Activated CD4-positive, alpha-beta T cell treated with anti-CD3 and anti-CD28 coated beads, Interleukin-2, amount 10 ng/mL, durations not matched to agents 7 days and 5 days (primary cell): ENCODE measurements at places on chromosomes 12 and 14. TPM values are rescaled to one million over a fixed set of nuclear protein-coding genes. Genes with fewer than 3 reads are reported as not detected.
A peak's percentile ranks its signal among the peaks of the same experiment; 100 is the strongest.

Gene SMCO2
- total RNA-seq, result 0.46 TPM

DNA sequence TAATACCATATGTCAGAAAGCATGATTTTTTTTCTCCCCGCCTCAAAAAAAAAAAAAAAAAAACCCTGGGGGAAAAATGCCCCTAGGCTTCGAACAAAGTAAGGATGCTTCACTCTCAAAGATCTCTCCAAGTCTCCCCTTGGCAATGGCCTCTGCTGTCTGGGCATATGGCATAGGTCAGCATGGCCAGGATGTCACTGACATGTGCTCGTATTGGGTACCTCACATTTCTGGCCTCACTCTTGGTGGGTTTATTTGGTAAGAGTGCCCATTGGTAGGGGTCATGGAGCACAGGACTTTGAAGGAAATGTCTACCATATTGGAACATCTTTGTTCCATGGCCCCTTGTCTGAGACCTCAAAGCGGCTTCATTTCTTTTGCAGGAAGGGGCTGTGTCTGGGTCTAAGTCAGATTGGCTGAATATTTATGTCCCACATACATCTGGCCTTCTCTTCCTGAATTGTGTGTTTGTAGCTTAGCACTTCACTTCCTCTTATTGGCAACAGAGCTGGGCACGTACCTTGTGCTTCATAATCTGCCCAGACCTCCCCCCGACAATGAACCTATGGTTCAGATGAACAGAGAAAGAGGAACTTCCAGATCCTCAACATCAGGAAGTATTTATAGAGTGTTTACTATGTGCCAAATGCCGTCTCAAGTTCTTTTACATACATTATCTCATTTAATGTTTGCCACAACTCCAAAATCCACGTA is 36.3 kb upstream of the OAS1 start:
- no peak for DNase-seq

DNA sequence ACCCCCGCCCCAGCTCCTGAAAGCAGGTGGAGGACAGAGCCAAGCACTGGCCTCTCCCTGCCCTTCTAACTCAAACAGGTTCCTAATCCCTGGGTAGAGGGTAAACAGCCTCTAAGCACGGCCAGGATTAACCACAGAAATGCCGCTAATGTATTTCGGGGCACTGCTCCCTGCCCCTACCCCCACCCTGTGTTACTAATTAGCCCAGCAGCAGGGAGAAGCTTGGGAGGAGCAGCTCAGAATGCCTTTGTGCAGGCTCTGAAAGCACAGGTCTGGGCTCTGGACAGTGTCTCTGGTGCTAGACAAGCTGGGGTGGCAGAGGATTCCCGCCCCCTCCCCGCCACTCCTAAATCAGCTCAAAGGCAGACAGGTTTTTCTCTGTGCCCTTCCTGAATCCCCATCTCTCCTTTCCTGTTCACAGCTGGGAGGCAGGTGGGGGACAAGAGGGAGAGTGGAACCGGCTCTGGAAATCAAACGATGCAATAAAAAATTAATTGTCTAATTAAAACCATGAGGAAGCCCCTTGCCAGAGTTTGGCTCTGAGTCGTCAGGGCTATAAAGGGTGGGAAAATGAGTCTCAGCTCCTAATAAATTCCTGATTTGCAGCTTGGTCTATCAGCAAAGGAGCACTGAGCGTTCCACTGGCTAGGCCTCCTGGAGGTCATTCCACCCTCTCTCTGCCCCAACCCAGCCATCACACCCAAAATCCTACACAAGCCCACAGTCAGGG is 53.0 kb downstream of the SMUG1 start:
- no peak for DNase-seq

- DNase-seq, result no peak
Measured at GRCh38 chr12:124021007-124021406, 48.0 kb downstream of the ZNF664 start.

GRCh38 chr14:36227802-36228201 is 51.3 kb upstream of the PTCSC3 start:
- DNase-seq, result no peak

GRCh38 chr14:83300476-83301064 is 1766.9 kb upstream of the SEL1L start:
- no peak for DNase-seq

Gene GLI1
- 0.94 TPM for total RNA-seq

DNA sequence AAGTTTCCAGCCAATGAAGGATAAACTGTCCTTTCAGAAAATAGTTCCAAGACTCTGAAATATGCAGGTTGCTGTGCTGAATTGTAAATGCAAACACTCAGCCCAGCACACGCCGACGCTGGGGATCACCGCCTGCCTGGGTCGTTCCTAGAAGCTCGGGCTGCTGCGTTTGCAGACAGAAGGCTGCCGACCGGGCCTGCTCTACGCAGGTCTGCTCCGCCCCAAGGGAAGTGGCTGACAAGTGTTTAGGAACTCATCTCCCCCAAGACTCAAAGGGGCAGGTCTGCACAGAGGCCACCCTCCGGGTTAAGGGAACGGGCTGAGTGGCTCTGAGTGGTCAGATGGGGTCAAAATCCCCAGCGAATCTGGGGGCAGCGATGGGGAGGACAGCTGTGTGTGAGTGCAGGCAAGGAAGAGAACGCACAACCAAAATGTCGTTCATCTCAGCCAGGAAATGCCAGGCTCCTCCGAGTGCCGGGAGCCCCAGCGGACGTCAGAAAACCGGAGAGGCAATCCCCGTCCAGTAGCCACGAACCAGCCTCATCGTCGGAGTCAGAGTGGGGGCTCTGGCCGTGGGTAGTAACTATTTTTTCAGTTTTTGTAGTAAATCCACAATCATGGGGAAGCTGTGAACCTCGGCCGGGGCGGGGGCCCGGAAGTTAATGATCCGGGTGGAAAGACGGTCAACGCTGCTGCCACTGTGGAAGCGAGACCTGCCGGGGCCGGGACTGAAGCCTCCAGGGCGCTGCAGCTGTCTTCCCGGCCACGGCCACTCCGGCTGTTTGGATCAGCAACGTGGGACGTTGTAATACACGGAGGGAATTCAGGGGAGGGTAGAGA is 6.0 kb downstream of the GALNT9 start:
- no peak for DNase-seq

DNA sequence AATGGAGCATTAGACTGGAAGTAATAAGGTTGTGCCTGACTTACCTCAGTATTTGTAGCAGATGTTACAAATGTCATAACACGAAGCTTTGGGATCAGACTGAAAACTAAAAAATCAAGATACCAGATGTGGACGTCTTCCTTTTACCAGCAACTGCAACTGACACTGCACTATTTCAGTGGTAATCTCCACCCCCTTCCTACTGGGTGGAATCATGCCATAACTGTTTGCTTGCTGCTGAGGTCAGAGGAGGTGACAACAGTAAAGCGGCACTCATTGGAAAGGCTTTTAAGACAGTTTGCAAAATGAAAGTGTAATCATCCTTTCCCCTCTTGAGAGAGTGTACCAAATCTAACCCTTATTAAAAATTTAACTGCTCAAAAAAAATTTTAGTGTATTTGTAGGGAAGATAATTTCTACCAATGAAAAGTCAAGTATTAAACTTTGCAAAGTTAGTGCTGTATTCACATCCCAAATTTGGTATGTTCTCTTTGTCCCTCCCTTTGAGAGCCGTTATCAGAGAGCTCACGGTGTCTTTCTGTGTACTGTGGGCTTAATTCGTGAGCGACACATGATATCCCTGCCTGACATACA is 420.7 kb downstream of the NPAS3 start:
- DNase-seq, result no peak

GRCh38 chr12:203462-204260 is 10.3 kb downstream of the SLC6A12 start:
- no peak for DNase-seq

DNA sequence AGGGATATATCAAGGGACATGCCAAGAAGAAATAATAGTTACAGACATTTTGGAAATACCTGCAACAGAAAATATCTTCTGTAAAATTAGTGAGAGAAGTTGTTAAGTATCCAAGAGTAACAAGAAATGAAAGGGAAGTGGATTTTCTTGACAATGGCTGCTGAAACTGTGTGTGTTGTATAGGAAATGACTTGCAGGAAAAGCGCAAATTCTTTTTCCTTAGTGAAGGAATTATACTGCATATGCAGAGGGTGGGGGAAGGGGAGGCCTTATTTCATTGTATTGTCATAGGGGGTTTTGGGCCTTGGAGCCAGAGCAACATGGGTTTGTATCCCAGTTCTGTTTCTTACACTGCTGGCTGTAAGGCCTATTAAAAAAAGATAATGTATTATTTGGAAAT is 84.4 kb upstream of the DDHD1 start:
- no peak for DNase-seq

Gene OR11G2
- not detected for total RNA-seq

DNA sequence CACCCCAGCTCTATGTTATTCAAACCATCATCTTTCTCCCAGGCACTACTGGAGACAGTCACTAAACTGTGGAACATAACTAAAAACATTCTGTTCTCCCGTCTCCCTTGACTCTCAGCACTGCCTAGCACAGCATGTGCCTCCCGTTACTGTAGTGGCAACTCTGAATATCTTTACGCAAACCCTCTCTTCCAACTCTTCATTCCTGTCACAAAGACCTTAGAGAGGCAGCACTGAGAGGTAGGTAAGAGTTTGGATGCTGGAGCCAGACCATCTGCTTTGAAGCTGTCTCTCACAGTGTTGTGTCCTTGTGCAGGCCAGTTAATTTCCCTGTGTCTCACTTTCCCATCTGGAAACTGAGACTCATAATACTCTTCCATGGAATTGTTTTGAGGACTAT is 108.1 kb downstream of the DIP2B start:
- no peak for DNase-seq

Gene PLEKHA5
- total RNA-seq, result 4.5 TPM

- no peak for DNase-seq
Measured at GRCh38 chr12:67410667-67411067, 141.5 kb downstream of the CAND1 start.

GRCh38 chr12:53479331-53479730 is 19.9 kb downstream of the MAP3K12 start:
- DNase-seq, result no peak

Gene ERP27
- total RNA-seq, result 11.3 TPM

DNA sequence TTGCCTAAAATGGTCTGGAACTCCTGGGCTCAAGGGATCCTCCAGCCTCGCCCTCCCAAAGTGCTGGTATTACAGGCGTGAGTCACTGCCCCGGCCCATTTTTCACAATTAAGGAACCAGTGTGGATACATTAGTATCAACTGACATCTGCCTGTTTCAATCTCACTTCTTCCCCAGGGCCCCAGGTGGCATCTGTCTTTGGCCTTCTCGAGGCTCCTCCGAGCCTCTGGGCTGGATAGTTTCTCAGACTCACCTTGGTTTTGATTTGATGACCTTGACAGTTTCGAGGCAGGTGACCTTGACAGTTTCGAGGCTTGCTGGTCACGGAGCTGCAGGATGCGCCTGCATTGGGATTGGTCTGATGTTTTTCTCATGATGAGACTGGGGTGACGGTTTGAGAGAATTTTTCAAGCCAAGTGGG is 41.0 kb upstream of the NCOR2 start:
- no peak for DNase-seq

- peak; percentile 79 for DNase-seq
Measured at GRCh38 chr12:121590476-121591143, 9.8 kb upstream of the KDM2B start.

DNA sequence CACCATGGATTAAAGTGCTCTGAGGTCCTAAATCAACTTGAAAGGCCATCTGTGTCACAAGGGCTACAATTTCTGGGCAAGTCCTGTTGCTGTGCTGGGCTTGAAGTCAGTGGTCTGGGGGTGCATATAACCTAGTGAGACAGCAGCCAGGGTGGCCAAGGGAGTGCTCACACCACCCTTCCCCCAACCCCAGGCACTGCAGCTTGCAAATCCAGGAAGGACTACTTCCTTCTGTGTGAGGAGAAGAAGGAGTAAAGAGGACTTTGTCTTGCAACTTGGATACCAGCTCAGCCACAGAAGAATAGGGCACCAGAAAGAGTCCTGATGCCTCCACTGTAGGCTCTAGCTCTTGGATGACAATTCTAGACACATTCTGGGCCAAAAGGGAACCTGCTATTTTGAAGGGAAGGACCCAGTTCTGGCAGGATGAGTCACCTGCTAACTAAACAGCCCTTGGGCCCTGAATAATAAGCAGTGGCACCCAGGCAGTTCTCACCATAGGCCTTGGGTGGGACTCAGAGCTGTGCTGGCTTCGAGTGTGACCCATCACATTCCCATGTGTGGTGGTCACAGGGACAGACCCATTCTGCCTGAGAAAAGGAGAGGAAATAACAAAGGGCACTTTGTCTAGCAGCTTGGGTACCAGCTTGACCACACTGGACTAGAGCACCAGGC is 32.6 kb upstream of the DHRS7 start:
- DNase-seq, result no peak

Gene PSME2
- 644 TPM for total RNA-seq

DNA sequence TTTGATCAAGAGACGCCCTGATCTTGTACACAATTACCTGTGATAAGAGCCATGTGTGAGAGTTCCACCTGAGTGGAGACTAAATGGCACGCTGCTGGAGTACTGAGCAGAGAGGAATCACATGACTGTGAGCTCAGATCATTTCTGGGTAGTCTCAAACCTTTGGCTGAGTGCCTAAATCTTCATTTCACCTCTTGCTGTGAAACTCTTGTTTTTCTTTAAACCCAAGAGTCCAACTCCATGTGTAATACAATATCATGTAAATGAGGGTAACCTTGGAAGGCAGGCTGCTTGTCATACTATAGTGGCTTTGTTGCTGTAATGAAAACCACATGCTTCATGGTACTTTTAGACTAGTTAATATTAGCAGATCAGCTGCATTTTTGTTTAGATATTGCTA is 156.9 kb downstream of the CAND1 start:
- DNase-seq, result no peak

GRCh38 chr14:106875503-106875902 is 1349.1 kb downstream of the TMEM121 start:
- peak; percentile 50 for DNase-seq
